Mammary epithelial cell (primary cell): ENCODE measurements at places on chromosomes 7 and 10. TPM values are rescaled to one million over a fixed set of nuclear protein-coding genes. Genes with fewer than 3 reads are reported as not detected.

The HMX3 gene
- not detected for polyA plus RNA-seq

- DNase-seq = no peak
These were observed 7.8 kb downstream of the STK31 start for GRCh38 chr7:23717788-23718187.

The ADIRF gene
- polyA plus RNA-seq = 517 TPM

DNA sequence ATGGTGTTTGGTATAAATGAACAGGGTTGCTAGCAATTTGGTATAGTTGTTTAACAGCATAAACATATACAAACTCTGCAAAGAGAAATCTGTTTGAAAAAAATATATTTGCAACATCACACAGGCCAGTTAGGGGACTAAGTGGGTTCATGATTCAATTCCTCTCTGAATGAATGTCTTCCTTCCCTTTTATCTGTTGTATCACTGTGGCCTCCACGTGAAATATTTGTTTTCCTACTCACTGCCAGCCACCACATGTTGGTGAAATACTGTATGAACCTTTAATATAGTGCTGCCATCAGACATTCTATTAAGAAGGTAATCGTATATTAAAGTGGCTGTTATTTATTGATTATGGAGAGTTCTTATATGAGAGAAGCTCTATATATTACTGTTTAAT is 157.0 kb downstream of the ARID5B start:
- DNase-seq = no peak
